ENCODE measurements at places on chromosomes 5 and 9.

DNA sequence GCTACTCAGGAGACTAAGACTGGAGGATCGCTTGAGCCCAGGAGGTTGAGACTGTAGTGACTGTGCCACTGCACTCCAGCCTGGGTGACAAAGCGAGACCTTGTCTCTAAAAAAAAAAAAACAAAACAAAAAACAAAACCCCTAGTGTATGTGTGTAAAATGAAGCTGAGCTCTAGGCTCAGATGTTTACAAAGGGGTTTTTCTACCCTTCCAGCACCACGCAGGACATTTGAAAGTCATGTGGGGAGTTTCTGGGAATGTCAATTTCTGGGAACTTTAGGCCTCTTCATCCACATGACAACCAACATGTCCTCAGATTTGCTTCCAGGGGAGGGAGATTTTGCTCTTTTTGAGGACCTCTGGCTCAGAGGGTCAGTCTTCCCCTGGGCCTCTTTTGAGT is 42.4 kb upstream of the AIF1L start:
- DNase-seq = no peak

GRCh38 chr5:168159425-168159824 is 132.0 kb upstream of the WWC1 start:
- DNase-seq = no peak

GRCh38 chr9:125920402-125920801 is 173.2 kb downstream of the PBX3 start:
- DNase-seq = no peak

DNA sequence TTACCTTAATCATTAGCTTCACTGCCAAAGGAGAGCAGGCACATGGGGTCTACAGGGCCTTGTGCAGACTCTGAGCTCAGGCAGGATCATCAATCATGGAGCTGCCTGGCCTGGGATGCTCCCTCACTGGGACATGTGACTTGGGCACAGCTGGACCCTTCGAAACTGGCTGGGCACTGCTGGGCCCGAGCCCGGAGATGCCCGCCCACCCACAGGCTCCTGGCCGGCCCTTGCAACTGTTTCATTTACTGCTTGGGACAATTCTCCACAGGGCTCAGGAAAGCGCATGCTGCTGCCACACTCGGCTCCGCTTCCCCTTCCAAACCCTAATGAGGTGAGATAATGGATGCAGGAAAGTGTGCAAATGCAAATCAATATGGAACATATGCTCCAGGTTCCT is 387.5 kb downstream of the TRIM36 start:
- DNase-seq = no peak

GRCh38 chr9:135370411-135371375 is 108.9 kb upstream of the PPP1R26 start:
- DNase-seq = no peak

DNA sequence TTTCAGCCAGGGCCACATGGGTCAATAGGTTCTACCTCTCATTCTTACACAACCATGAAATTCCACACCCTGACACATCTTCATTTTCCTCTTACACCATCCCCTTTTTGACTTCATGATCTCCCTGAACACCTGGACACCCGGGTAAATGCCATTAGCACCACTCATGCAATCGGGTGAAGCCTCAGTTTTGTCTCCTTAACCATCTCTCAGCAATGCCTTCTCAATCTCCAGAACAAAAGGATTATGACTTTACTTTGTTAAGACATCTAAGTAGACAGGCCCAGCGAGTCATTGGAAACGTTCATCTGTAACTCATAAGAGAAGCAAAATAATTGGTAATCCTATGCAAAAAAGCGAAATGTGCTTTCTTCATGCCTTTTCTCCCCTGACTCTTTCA is 49.9 kb downstream of the ADAMTS12 start:
- DNase-seq = no peak

- no peak for DNase-seq
Measured at GRCh38 chr9:105282870-105283621, 38.6 kb downstream of the SLC44A1 start.

- no peak for DNase-seq
Measured at GRCh38 chr9:132946631-132947295, 2.3 kb upstream of the TSC1 start.

DNA sequence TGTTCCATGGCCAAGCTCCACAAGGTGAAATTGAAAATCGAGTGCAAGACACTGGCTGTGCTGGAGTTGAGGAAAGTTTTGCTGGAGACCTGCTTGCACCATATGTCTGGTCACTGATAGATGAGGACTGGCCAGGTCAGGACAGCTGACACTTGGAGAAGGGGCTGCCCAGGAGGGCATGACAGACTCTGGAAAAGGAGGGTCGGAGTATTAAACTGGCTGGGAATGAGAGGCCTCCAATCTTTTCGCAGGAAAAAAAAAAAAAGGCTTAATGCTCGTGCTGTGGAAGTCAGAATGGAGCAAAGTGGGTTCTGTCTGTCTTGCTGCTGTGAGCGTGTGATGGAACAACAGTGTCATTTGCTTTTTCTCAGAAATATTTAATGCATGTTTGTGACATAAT is 5.5 kb downstream of the TENT4A start:
- DNase-seq = no peak

GRCh38 chr9:135521608-135522095 is 412 bp downstream of the LCN1 start:
- DNase-seq = no peak

- no peak for DNase-seq
Measured at GRCh38 chr5:166004006-166004405, 2287.4 kb upstream of the WWC1 start.

DNA sequence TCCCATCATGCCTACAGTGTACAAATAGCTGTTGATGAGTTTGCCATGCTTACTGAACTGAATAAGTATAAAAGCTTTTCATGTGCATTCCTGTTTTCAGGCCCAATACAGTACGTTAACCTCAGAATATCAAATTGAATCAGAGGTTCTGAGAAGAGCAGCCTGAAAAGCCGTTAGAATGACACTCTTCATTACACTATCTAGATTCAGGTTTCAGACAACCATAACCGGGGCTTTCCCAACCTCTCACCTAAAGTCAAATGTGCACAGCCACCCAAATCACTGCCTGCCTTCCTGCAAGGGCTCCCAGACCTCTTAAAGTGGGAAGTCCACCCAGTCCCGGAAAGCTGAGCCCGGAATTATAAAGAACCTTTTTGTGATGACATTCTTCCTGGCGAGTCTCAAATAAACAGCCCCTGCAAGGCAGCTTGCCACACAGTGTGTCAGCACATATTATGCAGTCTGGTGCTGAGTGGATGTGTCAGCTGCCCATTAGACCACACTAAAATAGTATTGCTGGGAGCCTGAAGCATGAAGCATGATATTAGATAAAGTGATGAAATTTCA is 245.8 kb downstream of the TLE4 start:
- no peak for DNase-seq
